ENCODE measurements at places on chromosomes 7 and 10.

GRCh38 chr10:73873838-73874215 is 528 bp downstream of the CAMK2G start:
- no peak for DNase-seq

DNA sequence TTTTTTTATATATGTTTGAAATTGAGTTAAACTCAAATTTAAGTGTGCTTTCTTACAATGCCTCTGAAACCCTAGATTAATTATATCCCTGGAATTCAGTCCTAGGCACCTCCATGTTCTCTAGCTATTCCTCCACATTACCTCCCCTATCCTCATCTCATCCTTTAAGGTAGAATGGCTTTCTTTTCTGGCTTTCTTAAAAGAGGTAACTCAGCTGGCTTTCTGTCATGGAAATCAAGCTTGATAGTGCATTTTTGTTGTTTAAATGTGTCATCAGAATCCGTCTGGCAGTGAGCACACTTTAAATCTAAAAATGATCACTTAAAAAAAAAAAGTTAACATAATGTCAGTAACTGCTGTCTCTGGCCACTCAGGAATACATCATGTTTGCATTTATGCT is 42.2 kb downstream of the AHR start:
- DNase-seq = no peak

DNA sequence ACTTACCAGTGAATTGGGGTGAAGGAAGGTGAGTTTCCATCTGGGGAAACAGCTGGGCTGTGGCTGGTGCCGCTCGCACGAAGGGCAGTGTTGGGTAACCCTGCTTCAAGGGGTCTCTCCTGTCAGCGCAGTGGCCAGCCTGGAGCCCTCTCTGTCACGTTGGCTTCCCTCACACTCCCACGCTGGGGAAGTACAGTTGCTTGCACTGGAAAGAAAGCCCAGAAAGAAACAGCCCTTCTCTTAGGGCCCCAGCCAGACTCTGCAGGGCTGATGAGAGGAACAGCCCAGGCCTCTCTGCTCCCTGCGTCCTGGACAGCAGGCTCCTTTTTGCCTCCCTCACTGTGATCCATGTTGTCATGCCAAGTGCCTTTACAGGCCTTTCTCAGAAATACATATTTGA is 40.3 kb upstream of the TRIM8 start:
- no peak for DNase-seq

DNA sequence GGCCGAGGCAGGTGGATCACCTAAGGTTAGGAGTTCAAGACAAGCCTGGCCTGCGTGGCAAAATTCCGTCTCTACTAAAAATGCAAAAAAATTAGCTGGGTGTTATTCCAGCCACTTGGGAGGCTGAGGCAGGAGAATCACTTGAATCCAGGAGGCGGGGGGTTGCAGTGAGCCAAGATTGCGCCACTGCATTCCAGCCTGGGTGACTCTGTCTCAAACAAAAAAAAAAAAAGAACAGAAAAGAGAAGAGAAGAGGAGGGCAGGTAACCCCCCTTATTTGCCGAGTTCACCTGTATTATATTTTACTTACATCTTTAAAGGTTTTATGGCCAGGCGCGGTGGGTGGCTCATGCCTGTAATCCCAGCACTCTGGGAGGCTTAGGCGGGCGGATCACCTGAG is 91.7 kb downstream of the RNF216 start:
- DNase-seq = no peak

- no peak for DNase-seq
Observed at GRCh38 chr10:112912410-112912928, 37.6 kb upstream of the TCF7L2 start.

DNA sequence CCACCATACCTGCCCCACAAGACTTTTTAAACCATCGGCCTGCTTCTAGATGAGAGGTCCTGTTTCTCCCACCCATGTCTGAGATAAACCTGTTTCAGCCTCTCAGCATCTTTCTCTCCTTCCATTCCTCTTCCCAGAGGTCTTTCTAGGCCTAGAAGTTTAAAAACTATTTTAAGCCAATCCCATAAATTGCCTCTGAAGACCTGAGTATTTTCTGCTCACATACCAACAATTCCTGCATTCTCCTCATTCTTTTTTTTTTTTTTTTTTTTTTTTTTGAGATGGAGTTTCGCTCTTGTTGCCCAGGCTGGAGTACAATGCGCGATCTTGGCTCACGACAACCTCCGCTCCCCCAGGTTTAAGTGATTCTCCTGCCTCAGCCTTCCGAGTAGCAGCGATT is 262.9 kb upstream of the AUTS2 start:
- no peak for DNase-seq

DNA sequence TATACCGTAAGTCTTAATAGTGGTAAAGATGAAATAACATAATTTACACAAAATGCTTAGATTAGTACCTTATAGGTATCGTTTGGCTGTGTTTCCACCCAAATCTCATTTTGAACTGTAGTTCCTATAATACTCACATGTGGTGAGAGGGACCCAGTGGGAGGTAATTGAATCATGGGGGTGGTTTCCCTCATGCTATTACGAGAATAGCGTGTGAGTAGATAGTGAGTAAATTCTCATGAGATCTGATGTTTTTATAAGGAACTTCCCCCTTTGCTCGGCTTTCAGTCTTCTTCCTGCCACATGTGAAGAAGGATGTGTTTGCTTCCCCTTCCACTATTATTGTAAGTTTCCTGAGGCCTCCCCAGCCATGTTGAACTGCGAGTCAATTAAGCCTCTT is 426.3 kb upstream of the POT1 start:
- no peak for DNase-seq

- no peak for DNase-seq
Observed at GRCh38 chr7:157785486-157786186, 448.8 kb downstream of the DNAJB6 start.

- no peak for DNase-seq
Observed at GRCh38 chr10:86082556-86082955, 284.0 kb downstream of the GRID1 start.

GRCh38 chr7:131020759-131021261 is 286.8 kb upstream of the KLF14 start:
- no peak for DNase-seq

- peak; percentile 59 for DNase-seq
Observed at GRCh38 chr10:7258948-7259523, 151.8 kb downstream of the SFMBT2 start.

GRCh38 chr10:83625831-83626360 is 513.4 kb upstream of the GHITM start:
- no peak for DNase-seq

GRCh38 chr7:30276203-30276900 is 8.0 kb upstream of the ZNRF2 start:
- peak; percentile 55 for DNase-seq

DNA sequence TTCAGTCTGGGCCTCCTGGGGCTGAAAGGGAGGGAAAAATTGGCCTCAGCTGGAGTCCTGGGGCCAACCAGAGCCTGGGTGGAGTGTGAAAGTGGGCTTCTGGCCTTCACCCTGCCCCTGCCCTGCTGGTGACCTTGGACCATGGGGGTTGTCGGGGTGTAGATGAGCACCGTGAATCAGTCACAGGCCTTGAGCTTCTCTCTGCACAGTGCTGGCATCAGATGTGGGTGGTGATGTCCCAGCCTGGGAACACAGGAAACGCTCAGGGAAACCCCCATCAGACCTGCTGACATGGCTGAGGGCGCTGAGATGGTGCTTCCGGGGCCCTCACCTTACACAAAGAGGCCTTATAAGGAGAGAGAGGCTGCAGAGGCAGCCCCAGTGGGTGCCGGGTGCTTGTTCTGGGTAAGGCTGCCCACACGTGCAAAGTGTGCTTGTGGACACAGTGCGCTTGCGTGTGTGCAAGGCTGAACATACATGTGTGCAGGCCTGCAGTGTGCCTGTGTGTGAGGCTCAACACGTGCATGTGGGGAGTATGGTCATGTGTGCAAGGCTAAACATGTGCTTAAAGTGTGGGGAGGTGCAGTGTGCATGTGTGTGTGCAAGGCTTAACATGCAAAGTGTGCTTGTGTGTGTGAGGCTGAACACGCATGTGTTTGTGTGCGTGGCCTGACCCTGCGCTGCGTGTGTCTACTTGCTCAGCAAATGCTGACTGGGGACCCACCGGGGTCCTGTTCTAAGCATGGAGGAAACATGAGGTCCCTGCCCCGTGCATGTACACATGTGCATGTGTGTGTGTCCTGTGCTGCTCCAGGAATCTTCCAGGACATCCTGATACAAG is 6.5 kb downstream of the ARPC1B start:
- DNase-seq = peak; percentile 83

DNA sequence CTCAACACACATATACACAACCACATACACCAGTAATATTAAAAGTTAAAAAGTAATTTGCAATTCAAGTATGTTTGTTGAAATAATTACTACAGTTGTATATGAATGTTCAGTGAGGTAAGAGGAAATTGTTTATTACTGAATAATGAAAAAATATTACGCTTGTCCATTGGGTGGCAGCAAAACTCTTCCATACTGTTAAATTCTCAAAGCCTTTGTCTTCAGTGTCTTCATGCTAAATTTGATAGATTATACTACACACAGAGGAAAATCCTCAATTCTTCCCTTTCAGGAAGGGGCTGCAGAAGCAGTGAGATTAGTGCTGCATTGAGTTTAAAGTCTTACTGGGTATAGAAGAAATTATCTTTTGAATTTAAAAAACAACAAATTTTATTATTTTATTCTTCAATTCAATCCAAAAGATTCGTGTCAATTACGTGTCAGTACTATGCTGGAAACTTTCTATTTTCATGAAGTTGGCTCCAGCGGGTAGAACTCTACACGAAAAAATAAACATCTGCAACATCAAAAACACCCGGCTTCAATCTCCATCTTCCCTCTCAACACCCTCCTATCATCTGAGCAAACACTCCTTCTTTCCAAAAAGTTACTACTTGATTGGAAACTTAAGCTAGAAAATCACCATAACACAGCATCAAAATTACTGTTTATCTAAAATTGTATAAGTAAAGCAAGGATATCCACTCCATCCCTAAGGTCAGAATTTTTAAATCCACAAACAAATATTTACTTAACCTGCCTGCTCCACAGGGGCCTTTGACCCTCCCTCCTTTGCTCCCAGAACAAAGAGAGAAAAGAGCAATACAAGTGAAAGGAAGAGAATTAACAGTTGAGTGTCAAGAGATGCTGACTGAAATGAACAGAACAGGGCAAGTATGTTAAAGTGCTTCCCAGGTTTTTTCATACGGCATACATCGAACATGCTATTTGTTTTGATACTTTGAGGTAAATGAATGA is 37.0 kb upstream of the TES start:
- peak; percentile 18 for DNase-seq

GRCh38 chr10:69049566-69049961 is 38.3 kb upstream of the SRGN start:
- no peak for DNase-seq

GRCh38 chr7:156015237-156016020 is 203.2 kb upstream of the SHH start:
- no peak for DNase-seq

DNA sequence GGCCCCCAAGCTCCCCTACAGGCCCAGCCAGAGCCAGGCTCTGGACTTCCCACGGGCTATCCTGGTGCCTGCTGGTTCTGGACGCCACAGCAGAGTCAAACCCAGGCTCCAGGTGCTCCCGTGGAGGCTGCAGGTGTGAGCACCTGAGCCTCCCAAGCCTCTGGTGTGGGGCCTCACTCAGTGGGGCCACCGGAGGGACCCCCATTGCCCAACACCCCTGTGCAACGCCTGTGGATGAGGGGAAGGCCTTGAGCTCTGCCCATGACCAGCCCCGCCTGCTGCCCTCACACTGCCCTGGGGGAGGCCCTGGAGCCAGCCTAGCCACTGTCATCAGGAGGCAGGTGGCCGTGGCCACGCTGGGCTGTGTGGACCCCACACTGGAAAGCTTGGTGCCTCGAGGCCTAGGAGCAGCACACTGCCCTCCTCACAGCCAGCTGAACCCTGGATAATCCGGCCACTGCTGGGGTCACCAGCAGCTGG is 229.3 kb downstream of the MAD1L1 start:
- DNase-seq = no peak

GRCh38 chr10:31926765-31927564 is 1.7 kb downstream of the ARHGAP12 start:
- DNase-seq = no peak
